Esophagus squamous epithelium (tissue), 5 donors: ENCODE measurements at places on chromosomes 2 and 18.

DNA sequence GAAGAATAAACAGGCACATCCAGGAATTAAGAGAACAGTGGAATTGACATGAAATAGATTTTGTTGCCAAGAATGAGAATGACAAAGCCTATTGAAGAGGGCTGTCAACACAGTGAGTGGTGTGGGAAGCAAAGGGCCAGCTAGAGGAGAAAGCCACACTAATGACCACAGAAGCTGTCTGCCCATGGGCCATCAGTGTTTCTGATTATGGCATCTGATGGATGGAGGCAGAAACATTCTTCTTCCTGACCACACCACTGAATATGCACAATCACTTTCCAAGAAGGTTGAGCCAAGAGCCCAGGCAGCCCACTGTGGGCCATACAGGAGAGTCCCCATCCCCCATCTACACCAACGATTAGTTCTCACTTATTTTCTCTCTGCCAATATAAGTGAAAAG, 146.0 kb upstream of the SH3BP4 start:
- no peak for DNase-seq

DNA sequence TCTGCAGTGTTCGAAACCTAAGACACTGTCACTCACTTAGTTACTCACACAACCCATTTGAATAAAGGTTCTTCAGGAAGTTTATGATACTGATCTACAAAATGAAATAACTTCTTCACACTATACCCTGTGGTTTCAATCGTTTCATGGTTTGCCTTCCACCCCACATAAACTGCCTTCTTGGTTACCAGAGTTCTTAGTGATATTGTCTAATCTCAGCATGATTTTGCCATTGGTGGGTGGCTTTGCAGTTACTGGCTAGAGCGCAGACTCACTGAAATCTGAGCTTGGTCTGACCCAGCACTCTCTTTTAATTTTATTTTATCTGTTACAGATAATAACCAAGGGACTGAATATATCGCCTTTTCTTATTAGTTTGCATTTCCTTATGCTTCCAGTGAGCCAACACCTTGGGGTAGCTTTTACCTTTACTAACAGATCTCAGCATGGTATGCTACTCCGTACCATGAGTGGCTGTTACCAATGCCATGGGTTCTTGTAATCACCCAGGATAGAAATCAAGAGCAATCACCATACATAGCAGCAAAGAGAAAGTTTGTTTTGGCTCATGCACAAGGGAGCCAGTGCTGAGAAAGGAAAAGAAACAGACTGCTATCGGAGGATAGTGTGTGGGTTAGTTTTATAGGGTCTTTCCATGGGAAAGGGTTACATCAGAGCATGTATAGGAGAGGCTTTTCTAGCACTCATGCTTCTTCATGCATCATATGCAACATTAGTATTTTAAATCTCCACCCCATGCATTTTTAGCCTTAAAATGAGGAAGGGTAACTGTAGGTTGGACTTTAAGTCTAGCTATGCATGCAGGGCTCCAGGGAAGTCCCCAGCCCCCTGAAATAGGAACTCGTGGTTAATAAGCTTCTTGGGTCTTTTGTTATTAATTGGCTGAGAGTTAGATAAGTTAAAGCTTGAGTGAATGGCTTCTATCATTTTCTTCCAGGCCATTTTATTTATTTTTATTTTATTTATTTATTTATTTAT, 33.3 kb downstream of the ANXA4 start:
- DNase-seq = no peak

- no peak for DNase-seq
These were observed 24.9 kb upstream of the BUB1 start for GRCh38 chr2:110702514-110703380.

- no peak for DNase-seq
These were observed 35.9 kb downstream of the ARHGAP25 start for GRCh38 chr2:68770271-68771111.

GRCh38 chr2:68250196-68250595, 2.1 kb downstream of the PPP3R1 start:
- DNase-seq = no peak

DNA sequence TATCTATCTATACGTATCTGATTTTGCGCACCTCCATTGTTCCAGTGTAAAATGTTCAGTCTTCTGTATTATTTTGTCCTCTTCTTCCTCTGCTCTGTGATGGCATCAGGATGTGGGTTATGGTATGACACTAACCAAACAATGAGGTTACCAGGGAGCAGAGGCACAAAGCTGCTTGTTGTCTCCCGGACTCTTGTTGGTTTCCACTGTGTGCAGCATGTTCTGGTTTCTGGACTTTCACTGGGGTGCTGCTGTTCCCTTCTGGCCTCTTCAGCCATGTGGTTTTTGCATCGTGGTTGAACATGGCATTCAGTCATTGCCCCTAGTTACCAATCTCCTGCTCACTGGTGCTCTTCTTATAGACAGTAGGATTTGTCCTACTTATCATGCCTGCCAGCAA, 665.9 kb downstream of the CBLN2 start:
- no peak for DNase-seq

DNA sequence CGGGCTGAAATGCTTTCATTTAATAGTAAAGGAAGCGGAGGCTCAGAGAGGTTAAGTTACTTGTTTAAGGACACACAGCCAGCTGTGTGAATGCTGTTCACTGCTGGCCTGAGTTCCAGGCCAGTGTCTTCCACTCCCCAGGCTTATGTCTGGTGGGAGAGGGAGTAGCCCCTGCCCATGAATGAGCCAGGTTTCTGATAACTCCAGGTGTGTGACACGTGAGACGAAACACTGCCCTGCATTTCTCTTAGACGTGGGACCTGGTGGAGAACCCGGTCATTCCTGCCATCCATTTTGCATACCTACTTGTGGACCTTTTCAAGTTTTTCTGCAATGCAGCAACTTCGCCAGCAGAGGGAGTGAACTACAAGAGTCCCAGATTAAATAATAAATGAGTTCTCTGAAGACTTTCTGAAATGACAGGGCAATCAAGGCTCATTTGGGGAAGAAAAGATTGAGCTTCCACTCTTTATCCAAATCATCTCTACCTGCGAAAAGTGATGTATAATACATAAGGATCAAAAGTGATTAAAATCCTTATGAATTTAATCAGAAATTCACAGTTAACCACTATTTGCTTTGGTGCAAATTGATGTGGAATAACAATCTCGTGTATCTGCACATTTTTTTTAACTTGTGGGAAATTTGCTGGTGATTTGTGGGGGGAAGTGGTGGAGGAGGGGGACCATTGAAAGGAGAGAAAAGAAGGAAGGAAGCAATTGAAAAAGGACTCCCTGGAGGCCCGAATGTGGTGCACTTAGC, 79.4 kb upstream of the ASB18 start:
- DNase-seq = no peak

DNA sequence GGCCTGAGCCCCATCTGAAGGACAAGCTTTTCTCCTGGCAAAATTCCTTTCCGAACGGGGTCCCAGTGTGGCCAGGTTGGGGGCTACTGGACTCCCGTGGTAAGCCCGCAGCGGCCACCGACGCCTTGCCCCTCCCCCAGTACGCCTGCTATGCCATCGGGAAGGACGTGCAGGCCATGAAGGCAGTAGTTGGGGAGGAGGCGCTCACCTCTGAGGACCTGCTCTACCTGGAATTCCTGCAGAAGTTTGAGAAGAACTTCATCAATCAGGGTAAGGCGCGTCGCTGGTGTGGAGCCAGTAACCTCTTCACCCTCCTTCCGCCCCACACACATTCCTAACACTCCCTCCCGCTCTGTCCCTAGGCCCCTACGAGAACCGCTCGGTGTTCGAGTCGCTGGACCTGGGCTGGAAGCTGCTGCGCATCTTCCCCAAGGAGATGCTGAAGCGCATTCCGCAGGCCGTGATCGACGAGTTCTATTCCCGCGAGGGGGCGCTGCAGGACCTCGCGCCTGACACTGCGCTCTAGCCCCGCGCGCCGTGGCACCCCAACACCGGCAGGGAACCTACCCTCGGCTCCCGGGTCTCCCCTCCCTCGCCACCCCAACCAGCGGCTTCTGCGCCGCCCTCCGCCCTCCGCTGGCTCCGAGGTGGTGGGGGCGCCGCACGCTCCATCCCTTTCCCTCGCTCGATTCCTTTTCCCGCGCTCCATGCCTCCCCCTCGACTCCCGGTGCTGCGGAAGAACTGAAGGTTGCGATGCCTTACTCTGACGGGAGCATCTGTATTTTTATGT, 13.6 kb upstream of the ANKRD53 start:
- DNase-seq = no peak

DNA sequence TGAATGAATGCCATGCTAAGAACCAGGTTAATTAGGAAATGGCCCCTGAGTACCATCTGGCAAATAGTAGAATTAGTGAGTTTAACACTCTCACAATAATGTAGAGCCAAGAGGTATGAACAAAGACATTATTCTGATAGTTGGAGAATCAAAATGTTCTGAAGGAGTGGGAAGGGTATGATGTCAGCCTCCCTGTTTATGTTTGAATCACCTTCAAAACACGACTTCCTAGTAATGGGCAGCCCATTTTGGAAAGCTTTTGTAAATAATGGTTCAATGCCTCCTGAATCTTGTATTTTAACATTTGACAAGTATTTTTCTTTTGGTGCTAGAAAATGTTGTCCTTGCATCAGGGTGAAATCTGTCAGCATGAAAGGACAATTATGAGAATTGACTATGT, 108.3 kb downstream of the DSEL start:
- DNase-seq = no peak

DNA sequence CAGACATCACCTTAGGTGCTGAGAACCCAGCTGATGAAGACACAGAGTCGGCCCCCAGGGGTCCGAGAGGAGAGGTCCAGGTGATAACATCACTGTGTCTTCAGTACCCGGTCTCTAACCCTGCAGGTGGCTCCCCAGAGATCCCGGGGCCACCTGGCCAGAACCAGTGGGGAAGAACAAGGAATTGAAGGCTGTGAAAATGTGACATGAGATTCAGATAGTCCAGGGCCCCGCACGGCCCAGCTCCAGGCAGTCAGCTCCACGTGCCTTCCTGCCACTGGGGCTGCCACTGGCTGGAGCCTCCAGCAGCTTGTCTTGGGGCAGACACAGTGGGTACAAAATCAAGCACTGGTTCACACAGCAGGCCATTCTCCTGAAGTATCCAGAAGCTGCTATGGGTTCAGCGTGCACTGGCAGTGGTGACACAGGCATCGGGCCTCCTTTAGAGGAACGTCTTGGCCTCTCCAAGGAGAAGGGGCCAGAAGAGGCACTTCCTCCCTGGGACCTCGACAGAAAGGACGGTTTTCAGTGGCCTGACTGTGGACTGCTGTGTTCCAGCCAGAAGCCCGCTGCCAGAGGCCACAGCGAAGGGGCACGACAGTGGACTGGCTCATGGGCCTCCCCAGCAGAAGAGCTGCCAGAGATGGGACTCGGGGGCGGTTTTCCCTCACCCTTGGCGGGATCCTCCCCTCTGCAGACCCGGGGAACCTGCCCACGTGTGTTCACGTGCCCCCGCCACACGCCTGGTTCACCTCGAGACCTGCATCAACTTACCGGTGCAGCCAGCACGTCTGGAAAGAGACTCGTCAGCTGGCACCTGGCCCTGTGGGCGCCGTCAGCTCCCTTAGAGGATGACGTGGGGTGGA, 150.4 kb downstream of the HDAC4 start:
- DNase-seq = no peak

DNA sequence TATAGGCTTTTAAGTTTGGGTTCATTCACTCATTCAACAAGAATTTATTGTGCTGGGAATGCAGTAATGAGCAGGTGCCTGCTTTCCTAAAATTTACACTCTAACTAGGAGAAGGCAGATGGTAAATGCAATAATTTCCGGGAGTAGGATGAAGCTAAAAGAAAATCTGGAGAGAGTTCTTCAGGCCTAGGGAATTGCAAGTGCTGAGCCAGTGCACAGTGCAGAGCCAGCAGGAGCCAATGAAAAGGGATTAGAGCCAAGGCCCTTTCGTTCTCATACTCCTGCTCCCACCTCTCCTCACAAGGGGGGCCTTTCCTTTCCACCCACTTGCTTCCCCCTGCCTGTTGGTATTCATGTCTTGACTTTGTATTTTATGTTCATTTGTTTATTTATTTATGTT, 55.1 kb downstream of the CFAP221 start:
- DNase-seq = no peak

- no peak for DNase-seq
These were observed 233.2 kb downstream of the TWIST2 start for GRCh38 chr2:239081046-239081445.

DNA sequence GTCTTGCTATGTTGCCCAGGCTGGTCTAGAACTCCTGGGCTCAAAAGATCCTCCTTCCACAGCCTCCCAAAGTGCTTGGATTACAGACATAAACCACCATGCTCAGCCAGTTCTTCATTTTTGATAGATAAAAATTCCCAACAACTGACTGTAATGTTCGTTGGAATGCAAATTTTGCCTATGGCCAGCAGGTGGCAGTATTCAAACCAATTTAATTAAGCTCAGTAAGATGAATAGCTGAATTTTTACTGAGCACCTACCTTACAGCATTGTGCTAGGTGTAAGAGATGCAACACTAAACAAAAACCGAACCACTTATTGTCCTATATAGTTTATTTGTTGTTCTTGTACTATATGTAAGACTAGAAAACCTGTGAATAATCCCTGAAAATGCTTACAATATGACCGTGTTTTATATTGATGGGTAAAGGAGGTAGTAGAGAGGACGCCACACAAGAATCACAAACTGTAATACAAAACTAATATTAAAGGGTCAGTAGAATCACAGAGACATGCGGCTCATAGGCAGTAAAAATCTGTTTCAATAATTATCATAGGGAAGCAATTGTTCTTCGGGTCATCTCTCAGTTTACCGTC, 8.2 kb upstream of the TMEM182 start:
- DNase-seq = no peak

GRCh38 chr2:192634557-192634956, 439.8 kb upstream of the TMEFF2 start:
- no peak for DNase-seq

DNA sequence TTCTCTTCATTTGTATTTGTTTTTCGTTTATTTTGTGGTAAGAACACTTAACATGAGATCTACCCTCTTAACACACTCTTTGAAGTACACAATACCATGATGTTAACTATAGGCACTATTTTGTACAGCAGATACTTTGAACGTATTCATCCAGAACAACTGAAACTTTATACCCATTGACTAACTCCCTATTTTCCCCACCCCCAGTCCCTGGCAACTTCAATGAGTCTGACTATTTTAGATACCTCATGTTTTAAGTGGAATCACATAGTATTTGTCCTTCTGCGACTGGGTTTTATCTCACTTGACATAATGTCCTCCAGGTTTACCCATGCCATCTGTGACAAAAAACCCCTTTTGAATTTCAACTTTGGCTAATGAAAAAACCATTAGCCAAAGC, 356.3 kb upstream of the CDH20 start:
- no peak for DNase-seq
